Stimulated activated CD4-positive, alpha-beta T cell treated with anti-CD3 and anti-CD28 coated beads, TNF-alpha, amount 100 ng/mL, for 1 hour (primary cell): ENCODE measurements at places on chromosomes 3 and 15.

DNA sequence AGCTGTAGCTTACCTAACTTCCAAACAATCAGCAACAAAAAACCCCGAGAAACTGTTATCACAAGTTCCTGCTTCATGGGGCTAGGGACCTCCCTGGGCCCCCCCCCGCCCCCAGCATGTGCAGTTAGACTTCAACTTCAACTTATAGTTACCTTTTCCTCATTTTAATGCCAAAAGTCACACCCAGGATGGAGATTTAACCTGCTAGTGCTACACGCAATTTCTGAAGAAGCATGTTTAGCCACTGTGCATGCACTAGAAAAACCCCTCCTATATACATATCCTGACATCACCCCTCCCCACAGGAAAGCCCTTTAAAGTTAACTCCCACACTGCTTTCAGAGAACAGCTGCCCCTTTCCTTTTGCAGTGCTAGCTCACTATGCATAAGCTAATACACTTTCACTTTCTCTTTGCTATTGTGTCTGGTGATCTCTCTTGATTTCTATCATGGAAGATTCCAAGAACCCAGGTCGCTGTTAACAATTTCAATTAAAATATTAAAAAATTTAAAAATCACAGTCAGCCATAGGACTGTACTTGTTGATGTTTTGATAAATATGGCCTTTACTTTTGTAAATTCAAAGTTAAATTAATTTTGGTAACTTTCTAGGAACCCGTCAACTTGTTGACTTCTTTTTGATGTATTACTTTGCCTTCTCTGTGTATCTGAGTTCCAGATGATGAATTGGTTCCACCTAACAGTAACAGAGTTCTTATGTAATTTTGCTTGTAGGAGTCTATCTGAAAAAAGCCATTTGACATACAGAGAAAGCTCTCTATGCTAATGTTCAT is 75.2 kb upstream of the ACAD9 start:
- peak; percentile 27 for DNase-seq

DNA sequence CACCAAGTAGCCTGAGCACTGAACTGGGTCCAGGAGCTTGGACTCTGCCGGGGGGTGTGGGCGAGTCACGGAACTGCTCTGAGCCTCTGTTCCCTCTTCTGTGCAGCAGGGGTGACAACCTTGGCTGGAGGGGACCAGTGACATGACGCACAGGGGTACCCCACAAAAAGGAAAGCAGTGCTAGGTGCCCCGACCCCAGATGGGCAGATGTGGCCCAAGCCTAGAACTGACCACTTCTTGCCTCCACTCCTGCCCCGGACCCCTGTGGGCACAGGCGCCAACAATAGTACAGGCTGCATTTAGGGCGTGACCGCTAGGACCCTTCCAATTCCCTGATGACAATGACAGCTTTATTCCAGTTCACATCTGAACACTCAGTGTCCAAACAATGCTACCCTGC is 255.9 kb upstream of the LYSMD4 start:
- DNase-seq = no peak

DNA sequence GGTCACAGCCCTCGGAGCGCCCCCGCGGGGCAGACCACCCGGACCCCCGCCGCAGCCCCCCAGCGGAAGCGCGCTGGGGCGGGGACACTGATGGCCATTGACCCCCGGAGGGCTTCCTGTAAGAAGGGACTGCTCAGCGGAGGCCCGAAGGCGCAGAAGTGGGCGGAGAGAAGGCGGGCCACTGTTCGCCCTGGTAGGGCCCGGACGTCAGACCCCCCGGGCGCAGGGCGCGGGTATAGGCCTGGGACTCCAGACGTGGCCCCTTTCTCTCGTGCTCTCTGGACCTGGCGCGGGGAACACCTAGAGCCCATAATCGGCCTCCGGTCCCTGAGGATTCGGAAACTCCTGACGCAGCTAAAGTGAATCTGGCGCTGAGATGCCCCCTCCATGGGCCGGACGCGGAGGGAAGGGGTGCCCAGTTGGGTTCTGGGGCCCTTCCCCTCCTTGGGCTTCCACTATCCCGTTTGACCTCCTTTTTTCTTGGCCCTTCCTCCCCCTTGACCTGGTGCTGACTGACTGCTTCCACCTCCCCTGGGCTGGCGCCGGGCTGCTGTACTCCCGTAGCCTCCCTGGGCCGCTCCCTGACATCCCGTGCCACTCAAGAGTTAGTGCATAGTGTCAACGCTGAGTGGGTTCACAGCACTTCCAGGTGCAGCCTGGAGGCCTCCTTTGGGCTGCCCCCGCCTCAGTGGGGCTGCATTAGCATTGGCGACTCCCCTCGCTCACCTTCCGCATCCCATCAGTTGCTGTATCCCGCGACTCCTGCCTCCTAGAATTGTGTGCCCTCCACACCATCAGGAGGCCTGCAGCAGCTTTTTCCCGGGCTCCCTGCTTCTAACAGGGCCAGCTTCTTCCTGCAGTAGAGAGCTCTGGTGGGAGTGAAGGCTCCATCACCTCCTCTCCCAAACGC is 694 bp downstream of the ABTB1 start:
- DNase-seq = no peak

DNA sequence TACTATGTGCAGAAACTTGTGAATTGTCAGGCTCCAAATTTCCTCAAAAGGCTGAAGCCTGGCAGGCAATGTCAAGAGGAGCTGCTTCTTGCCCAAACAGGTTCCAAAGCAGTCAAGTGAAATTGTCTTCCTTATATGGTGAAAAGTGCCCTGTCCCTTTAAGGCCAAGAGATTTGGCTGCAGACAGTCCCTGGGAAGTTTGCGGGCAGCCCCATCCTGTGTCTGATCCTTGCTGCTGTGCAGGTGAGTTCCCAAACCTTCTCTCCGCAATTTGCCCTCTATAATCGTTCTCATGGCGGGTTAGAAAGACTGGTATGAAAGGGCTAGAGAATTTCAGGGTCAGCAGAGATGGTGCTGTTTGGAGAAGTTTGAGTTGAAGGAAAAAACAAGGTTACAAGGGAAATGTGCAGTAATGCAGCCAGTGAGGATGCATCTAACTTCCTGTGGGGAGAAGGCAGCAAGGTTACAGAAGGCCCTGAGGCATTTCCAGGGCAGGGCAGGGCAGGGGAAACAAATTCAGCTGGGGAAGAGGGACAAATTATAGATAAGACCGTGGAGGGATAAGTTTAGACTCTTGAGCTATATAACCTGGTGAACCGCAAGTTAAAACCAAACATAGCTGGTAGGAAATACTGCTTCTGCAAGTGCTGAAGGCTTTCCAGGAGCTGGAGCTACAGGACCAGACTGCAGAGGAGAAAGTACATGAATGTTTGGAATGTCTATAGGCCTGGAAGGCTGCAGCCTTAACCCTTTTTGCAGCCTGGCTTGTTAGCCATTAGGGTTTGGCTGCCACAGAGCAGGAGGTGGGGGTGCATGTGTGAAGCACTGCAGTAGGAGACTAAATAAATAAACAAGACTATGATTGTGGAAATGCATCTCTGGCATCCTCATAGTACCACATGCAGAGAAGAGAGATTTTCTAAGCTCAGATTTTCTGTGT is 256.2 kb upstream of the IL12A start:
- no peak for DNase-seq

DNA sequence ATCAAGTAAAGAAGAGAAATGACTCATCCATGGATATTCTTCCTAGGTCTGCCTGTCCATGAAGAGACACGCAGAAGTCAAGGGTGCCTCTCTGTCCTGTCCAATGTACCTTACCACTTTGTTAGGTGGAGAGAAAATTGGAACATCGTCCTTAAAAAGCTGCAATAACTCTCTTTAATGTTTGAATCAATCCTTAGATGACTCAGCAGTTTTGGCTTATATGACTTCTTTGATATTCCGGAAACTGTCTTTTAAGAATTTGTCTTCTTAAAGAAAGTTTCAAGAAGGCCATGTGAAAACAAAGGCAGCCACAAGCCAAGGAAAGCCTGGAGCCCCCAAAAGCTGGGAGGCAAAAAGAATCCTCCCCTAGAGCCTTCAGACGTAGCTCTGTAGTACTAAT is 49.2 kb downstream of the MRPL3 start:
- no peak for DNase-seq

- DNase-seq = no peak
These were observed 375.9 kb upstream of the NAALADL2 start for GRCh38 chr3:174483254-174483653.

DNA sequence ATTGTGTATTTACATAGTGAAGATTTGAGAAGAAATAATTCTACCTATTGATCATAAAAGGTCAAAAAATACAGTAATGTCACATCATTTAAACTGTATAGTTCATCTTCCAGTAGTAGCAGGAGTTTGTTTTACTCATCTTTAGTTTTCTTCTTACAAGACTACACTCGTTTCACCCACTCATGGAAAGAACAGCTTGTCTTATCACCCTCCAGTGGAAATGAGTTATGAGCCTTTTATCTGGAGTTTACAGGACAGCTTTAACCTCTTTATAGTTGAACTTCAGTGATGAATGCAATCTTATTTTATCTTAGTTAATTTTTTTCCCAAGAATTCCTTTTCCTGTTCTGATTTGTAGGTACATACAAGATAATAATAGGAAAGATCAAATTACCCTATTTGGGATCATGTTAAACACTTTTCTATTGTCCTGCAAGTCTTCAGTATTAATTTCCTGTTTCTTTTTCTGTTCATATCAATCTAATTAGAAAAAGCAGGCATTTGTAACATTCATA is 36.8 kb downstream of the RBMS3 start:
- no peak for DNase-seq

- peak; percentile 20 for DNase-seq
These were observed 71.5 kb upstream of the PLXNA1 start for GRCh38 chr3:126911162-126912026.

- DNase-seq = no peak
These were observed 85.0 kb downstream of the TM4SF4 start for GRCh38 chr3:149559525-149559924.

DNA sequence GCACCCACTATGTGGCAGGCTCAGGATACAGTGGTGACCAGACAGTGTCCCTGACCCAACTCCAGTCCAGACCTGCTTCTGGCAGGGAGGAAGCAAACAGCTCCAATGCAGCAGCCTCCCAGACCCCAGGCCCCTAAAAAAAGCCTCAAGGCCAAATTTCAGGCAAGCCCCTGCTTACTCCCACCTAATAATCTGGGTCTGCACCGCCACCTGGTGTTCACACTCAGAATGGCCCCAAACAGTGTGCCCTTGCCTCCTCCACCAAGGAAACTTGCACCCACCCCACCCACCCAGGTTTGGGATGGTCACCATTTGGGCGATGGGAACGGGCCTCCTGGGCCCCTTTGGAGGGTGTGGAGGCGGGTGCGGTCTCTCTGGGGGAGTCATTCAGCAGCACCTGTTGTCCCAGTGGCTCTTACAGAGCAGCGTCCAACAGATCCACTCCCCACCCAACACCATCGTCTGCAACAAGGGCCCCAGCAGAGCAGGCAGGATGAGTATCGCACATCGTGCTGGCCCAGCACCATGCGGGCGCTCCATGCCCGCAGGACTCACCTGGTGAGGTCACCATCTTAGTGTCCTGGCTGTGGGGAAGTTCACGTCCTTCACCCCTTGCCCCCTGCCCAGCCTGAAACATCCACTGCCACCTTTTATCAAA is 17.3 kb downstream of the C3orf18 start:
- DNase-seq = peak; percentile 57

- DNase-seq = no peak
These were observed 165.4 kb upstream of the TOPAZ1 start for GRCh38 chr3:44076221-44076829.
